ENCODE measurements at places on chromosomes 12 and 14.

- DNase-seq: no peak
These were observed 19.7 kb downstream of the PLEKHG3 start for GRCh38 chr14:64723691-64724577.

GRCh38 chr12:29739279-29739991 is 44.3 kb downstream of the TMTC1 start:
- no peak for DNase-seq

DNA sequence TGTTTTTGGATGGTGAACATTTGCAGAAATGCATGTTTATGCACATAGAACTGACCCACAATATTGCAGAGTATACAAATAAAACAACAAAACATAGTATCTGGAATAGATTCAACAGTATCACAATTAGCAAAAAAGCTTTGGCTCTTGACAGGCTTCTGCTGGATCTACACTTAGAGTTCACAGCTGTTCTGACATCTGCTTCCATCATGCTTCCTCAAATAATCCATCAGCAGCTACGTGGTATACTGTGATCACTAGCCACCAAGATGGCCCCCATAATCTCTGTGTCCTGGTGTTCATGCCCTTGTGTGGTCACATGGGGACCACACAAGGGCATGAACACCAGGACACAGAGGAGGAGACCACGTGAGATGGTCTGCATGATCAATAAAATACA is 166.6 kb upstream of the CCDC198 start:
- DNase-seq: no peak

GRCh38 chr14:70032447-70032846 is 153.2 kb downstream of the SMOC1 start:
- no peak for DNase-seq

- DNase-seq: no peak
These were observed 6.7 kb upstream of the ALDH2 start for GRCh38 chr12:111759991-111760390.

GRCh38 chr12:103572312-103573045 is 14.6 kb upstream of the STAB2 start:
- DNase-seq: no peak

GRCh38 chr12:99232324-99232723 is 415.2 kb upstream of the GARIN6 start:
- no peak for DNase-seq

DNA sequence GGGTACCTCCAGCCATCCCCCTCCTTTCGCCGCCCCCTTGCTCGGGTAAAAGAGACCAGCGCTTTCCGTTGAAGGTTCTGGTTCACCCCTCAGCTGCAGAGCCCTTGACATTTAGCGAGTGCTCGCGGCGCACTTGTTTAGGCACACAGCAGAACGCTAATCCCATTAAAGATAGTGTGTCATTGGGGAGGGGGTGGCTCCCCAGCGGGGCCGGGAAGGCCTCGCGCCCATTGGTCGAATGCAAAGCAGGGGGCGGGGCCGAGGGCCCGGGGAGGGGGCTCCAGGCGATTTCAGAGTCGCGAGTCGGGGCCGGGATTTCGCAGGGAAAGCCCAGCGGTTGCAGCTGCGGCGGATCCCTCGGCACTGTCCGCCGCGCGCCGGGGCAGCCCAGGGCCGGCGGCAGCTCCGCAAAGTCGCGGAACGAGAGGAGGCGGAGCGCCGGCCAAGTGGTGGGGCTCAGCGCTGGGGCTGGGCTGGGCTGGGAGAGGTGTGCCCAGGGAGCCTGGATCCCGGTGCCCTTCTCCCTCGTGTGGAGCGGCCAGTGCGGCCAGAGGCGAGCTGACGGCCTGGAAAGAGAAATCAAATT is 122.9 kb downstream of the TSPAN9 start:
- no peak for DNase-seq

DNA sequence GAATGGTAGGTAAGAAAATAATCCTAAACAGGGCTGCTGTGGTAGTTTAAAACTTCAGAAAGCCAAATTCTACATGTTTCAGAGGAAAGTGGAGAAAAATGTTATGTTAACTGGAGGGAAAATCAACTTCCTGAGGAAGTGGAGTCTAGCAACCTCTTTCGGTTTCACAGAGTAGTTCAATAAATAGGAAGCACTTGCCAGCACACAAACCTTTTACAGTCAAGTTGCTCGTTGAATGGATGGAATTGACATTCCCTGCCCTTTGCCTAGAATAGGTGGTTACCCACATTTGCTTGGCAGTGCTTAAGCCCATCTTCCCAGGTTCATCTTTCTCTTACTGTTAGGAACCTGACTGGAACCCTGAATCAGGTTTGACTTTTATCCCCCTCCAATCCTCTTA is 15.9 kb downstream of the ANKRD13A start:
- DNase-seq: no peak

- DNase-seq: no peak
These were observed 145.8 kb downstream of the DICER1 start for GRCh38 chr14:95011445-95012006.

DNA sequence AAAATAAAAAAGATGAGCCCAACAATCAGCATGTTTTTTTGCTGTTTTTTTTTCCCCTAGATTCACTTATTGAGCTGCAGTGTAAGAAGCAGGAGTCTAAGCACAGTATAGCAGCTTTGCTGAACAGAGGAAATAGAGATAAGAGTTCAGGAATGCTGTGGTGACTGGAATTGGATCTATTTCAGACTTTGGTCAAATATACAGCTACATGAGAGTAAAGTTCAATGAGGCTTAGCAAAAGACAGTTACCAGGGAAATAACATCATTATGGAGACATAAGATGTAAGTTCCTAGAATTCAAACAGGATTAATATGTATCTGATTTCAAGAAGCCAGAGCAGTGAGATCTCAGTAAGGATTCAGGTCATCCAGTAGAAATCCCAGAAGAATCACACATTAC is 613.0 kb downstream of the RPS29 start:
- no peak for DNase-seq

DNA sequence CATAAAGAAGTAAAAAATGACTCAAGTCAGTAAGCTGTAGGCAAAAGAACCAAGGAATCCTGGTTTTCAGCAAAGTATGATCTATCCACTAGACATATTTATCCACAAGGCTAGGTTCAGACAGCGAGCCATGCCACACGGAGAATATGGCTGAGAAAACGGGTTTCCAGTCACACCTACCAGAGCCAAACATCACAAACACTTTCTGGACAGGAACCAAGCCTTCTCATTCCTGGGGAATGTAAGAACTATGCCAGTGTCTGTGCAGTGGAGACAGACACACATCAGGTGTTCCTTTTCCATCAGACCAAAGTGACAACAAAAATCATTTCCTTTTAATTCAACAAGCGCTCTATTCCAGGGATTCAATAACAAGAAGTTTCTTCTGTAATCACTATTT is 41.1 kb downstream of the AREL1 start:
- no peak for DNase-seq

DNA sequence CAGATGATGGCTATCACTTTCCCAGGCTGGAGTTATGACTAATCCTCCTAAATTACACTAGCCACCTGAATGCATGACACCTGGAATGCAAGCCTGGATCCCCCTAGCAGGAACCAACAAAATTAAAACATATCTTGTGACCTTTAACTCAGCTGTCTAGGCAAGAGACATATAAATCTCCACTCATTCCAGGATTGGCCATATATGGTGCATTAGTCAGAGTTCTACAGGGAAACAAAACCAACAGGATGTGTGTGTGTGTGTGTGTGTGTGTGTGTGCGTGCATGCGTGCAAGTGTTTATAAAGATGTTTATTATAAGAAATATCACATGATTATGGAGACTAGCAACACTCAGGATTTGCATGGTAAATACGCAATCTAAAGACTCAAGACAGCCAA is 212.8 kb downstream of the KIF21A start:
- DNase-seq: no peak

DNA sequence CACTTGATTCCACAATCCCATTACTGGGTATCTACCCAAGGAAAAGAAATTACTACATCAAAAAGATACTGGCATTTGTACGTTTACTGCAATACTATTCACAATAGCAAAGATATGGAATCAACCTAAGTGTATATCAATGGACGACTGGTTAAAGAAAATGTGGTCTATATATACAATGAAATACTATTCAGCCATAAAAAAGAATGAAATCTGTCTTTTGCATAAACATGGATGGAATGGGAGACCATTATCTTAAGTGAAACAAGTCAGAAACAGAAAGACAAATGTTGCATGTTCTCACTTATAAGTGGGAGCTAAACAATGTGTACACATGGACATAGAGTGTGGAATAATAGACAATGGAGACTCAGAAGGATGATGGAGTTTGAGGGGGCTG is 5.0 kb upstream of the OS9 start:
- no peak for DNase-seq

GRCh38 chr12:122133192-122133950 is 40.6 kb downstream of the IL31 start:
- DNase-seq: no peak

GRCh38 chr12:113935459-113935858 is 30.7 kb downstream of the RBM19 start:
- no peak for DNase-seq

DNA sequence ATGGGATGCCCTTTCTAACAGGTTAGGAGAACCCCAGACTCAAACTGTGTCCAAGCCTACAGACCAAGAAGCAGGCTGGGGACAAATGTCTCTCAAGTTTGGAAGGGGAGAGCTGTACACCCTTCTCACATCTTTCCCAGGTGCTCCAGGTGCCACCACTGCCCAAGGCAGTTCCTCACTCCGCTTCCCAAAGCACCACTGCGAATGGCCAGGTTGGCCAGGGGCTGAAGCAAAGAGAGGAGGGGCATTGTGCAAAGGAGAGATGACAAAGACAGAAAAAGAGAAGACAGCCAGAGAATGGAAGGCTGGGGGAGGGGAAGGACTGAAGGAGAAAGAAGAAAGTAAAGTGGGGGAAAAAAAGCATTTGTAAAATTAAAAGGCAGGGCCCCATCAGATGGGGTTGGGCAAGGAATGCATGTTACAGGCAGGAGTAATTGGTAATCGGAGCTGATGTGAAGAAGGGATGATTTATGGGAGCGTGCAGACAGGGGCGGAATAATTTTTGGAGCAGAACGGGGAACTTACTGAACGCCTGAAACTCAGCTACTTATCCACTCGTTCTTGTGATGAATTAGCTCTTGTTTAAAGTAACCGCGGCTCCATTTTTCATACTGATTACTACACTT is 165.8 kb downstream of the ESRRB start:
- DNase-seq: no peak

DNA sequence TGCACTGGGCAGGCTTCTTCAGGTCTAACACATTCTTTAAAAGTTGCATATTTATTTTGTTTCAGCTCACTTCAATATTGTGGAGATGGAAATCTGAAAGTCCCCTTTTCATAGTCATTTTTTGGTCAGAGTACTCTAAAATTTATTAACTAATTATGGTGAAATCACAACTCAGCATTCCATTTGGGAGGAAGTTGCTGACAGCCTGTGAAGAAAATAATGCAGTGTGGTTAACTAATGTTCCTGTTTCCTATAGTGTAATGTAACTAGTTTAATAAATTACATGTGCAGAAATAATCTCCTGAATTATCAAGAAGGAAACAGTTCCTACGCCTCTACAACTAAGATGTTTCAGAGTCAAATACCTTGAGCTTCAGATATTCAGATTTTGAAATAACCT is 17.1 kb downstream of the LRFN5 start:
- DNase-seq: no peak

DNA sequence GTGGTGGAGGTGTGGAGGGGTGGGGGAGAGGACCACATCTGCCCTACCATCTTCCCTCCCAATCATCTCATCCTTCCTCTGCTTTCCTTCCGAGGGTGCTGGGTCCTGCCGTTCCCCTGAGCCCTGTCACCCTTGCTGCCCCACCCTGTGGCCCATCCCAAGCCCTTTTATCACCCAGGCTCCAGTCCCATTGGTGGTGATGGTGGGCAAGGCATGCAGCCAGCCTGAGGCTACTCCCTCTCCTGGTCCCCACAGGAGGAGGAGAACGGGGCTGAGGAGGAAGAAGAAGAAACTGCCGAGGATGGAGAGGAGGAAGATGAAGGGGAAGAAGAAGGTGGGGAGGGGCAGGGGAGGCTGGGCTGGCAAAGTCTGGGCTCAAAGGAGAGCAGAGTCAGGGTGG is 2.7 kb upstream of the LAG3 start:
- no peak for DNase-seq

GRCh38 chr12:4918950-4919660 is 9.4 kb downstream of the KCNA1 start:
- DNase-seq: no peak

GRCh38 chr12:47207829-47208248 is 128.1 kb upstream of the AMIGO2 start:
- no peak for DNase-seq

DNA sequence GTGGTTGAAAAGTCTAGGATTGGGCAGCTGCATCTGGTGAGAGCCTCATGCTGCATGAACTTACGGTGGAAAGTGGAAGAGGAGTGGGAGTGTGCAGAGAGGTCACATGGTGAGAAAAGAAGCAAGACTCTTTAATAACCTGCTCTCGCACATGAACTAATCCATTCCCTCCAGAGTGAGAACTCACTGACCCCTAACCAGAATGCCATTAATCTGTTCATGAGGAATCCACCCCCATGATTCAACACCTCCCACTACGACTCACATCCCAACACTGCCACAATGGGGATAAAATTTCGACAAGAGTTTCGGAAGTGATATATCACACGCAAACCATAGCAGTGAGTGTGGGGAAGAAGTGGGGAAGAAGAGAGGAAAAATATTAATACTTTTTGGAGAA is 377.4 kb downstream of the NAV3 start:
- no peak for DNase-seq

DNA sequence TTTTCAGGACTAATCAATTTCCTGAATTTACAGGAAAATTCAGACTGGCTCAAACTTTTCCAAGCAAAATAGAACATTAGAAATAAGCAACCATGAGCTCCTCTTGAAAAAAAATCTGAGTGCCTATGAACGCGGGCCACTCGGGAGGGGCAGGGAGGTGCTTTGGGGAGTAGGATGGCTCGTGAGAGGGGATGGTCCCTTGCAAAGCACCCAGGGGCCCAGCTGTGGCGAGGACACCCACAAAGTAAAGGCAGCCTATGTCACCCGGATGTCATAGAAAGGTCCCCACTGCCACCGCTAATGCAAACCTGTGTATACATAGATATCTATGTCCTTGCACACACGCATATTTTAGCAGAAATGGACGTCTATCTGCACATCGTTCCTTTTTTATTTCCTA is 309.9 kb downstream of the ADGRD1 start:
- no peak for DNase-seq

GRCh38 chr12:102797528-102797927 is 119.5 kb downstream of the PAH start:
- DNase-seq: no peak

DNA sequence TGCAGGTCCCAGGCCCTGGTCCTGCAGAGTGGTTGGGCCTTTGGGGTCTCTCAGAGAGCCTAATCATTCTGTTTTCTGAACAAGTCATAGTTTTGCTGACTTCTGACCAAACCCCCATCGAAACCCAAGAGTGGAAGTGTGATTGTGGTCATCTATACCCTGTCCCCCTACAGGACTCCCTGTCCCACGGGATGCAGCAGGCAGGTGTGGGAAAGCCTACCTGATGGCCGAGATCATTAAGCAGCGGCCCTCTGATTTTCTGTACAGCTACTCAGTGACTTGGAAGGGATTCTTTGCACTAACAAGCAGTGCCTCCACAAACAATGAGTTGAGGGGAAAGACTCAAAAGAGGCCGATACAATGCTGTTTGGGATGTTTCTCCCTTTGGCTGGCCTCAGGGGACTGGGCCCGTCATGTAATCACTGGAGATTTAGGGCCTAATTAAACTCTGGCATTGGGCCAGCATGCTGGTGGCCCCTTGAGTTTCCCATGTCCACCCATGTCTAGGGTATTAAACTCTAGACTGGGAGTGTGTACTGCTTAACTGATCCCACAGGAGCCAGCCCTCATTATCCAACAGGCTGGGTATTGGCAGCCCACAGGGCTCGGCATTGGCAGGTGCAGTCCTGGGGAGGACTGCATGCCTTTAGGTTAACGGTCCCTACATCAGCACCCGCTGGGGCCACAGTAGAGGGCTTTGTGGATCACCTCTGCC is 192.8 kb downstream of the ZFP36L1 start:
- DNase-seq: no peak
